ENCODE measurements at places on chromosomes 4 and X.

DNA sequence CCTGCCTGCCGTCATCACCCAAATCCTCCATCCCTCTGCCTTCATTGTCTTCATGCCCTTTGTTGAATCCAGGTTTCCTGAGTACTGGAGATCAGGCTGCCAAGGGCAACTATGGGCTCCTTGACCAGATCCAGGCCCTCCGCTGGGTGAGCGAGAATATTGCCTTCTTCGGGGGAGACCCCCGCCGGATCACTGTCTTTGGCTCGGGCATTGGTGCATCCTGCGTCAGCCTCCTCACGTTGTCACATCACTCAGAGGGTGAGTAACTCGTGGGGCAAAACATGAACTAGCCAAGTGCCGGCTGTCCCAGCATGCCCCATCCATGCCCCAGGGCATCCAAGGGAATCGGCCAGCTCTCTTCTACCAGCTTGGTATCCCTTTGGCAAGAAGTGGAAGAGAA is 19.4 kb downstream of the NLGN3 start:
- no peak for DNase-seq

DNA sequence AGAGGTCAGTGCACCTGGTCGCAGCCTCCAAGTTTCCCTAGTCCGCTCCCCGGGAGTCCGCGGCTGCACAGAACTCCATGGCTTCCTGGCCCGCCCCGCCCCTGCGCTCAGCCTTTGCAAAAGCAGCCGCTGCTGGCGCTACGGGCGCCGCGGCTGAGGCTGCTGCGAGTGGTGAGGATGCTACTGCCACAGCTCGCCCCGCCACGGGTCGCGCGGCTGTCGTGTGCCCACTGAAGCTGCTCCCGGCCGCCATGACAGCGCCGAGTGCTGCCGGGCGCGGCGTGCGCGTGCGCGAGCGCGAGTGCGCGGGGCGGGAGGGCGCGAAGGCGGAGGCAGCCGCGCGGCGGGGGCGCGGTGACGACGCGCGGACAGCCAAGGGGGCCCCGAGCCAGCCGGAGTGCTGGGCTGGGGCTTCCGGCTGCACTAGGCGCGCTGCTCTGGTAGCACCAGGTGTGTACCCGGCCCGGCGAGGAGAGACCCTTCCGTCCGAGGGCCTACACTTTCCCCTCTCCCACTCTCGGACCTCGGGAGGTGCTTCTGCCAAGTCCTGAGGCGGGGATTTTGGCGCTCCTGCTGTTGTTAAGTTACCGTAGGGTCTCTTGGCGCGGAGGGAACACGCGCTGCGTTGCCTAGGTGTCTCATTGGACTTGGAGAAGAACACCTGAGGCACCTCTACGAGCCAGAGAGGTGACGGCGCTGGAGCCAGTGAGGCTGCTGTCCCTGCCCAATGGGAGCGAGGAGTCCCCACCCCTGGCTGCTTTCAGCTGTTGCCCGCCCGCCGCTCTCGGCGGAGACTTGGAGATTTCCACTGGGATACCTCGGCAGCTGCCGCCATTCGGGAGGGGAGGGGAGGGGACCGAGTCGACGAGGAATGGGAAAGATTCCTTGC is 619 bp upstream of the LRBA start:
- DNase-seq: peak; percentile 76

GRCh38 chr4:95267081-95267480 is 281.7 kb downstream of the UNC5C start:
- DNase-seq: no peak

- DNase-seq: no peak
These were observed 281.8 kb downstream of the RAPGEF2 start for GRCh38 chr4:159384632-159385031.

DNA sequence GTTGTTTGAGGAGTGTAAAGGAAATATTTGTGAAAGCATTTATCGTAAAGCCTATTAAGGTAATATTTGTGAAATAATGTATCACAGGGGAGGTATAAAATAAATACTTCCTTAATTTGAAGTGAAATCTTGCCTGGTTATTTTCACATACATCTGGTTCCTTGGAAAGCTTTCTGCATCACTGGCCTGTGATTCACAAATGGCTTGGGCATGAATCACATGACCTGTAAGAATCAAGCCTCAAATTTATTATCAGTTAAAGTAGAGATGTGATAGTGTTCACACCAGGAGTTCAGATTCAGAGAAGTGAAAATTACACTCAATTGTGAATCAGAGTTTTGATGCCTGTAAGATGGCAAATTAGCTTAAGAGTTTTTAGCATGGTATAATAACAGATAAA is 1911.4 kb downstream of the STIM2 start:
- DNase-seq: no peak
